Stimulated activated CD8-positive, alpha-beta memory T cell treated with anti-CD3 and anti-CD28 coated beads, Interleukin-4, amount 100 ng/mL, for 1 hour (primary cell): ENCODE measurements at places on chromosomes 11 and 22.

DNA sequence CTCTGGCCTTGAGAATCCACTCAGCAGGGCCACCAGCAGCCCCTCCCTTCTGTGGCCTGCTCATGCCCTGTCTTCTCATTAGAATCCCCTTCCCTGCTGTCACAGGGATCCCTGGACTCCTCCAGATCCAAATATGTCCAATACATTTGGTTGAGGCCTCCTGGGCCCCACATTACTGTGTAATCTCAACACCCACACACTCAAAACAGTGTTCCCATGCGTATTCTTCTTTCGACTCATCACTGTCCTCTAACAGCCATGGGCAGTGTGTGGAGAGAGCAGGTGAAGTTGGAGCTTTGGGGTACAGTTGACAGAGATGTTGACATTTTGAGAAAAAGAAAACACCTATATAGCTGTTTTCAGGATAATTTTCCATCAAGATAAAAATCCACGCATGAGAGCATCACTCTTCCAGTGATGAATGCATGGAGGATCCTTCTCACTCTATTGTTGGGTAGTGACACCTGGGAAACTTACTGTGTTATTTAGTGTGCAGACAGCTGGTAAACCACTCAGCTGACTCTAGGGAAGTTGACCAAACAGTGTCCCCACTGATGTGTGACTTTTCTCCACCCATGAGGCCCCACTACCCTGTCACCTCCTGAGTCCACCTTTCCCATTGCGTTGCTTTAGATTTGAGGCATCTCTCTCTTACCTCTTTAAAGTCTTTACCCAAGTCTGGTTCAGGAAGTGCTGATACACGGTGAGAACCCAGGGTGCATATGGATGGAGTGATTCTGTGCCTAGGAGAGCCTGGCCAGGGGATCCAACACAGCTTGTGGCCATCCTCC lies 28.7 kb upstream of the VPREB1 start:
- no peak for DNase-seq

DNA sequence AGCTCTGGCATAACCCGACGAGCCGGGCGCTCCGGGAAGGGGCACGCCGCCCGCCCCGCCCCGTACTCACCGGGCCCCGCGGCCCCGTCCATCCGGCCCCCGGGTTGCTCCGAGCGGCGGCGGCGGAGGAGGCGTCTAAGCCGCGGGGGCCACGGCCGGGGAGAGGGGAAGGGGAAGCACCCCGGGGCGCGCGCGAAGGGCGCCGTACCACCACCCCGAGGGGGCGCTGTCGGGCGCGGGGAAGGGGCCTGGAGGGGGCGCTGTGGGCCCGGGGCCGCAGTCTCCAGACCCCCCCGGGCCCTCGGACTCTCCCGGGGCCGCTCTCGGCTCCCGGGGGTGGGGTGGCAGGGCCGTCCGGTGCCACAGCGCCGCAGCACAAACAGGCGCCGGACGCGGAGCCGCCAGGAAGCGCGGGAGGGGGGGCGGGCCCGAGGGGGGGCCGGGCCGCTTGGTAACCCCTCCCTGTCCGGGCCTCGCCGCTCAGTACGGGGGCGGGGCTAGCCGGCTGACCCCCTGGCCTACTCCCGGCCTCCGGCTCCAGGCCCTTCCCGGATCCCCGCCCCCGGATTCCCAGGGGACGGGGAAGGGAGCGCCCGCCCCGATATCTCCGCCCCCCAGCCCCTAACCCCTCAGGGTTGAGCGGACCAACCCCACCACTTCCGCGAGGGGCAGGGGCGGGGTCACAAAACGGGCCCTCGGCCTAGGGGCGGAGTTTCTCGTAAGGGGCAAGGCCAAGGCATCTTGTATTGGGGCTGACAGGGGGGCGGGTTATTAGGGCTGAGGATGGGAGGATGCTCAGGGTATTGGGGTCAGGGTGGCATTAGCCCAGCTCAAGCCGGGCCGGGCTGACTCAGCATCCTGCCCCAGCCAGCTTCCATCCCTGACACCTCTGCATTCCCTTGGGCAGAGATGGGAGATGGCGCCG lies at the start of the genes EML3 and ROM1:
Gene EML3 (minus strand): TSS at position 410 of the 925 bp plus-strand sequence. CDS start 318 bp downstream, at position 92.
Gene ROM1 (plus strand): TSS at position 892 of the 925 bp plus-strand sequence. CDS start 25 bp downstream, at position 917.
- DNase-seq, result peak; percentile 77

DNA sequence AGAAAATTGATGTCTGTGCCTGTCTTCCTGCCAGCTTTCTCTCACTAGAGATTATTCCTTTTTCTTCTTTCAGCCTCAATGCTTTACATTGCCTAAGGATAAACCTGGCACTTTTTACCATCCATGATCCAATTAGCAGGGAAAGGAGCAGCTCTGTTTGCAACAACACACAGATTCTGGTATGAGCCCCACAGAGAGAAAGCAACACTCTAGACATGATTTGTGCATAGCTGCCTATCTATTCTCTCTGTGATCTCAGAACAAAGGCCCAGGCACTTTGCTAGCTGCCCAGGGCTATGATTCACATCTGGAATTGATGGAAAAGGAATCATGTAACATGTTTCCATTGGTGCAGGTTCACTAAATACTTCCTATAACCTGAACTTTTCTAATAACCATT lies 685.0 kb downstream of the ETS1 start:
- no peak for DNase-seq

DNA sequence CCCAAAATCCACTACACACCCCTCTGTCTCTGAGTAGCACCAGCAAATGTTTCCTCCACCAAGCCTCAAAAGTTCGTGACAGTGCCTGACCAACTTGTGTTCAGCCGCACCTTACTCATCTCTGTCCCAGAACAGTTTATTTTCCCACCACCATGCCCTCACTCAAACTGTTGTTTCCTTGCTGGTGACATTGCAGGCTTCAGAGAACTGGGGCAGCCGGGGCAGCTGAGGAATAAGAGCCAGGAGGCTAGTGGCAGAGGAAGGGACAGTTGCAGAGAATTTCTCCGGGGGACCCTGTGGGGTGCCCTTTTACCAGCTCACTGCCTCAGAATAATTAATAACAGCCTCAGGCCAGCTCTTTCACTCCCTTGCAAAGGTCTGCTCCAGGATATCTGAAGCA lies 709 bp upstream of the KCNE3 start:
- DNase-seq, result no peak

- no peak for DNase-seq
These were observed 528.0 kb downstream of the SOX6 start for GRCh38 chr11:15828215-15828853.

DNA sequence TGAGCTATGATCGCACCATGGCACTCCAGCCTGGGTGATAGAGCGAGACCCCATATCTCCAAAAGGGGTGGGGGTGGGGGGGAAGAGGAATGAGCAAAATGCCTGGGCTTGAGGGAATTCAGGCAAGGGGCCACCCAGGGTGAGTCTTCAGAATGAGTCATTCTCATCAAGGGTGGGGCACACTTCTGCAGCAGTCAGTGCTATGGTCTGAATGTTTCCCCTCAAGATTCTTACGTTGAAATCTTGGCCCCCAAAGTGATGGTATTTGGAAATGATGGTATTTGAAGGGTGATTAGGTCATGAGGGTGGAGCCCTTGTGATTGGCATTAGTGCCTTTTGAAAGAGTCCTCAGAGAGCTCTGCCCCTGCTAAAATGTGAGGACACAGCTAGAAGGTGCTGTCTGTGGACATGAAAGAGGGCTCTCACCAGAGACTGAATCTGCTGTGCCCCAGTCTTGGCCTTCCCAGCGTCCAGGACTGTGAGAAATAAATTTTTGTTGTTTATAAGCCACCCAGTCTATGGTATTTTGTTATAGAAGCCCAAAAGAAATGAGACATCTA lies 86.4 kb upstream of the THY1 start:
- DNase-seq, result no peak

GRCh38 chr22:48760481-48761390 lies 1066.9 kb downstream of the BRD1 start:
- no peak for DNase-seq

DNA sequence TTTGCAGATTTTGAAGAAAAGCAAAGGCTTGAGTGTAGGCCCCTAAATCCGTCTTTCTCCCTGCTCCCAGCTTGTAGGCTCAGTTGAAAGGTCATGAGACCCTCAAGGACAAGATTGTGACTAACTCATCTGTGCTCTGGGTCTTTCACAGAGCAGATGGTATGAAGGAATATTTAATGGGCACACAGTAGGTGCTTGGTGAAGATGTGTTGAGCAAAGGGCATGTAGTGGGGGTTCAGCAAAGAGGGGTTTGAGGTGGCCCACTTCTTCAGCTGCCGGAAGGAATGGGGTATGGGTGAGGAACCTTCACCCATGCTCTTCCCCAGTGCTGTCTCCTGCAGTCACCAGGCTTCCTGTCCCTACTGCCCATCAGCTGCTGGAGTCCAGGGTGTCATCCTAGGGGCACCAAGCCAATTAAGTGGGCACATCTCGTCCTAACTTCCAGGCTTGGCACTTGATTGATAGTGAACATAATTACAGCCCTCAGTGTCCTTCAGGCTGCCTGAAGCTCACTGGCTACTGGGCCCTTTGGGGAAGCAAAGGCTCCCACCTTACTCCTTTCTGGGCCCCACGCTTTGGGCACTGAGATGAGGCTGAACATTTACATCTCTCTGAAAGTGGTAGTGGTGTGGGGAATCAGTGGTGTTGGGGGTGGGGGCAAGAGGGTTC lies 15.0 kb downstream of the DGAT2 start:
- DNase-seq, result no peak

GRCh38 chr11:96061730-96062129 lies 137.8 kb upstream of the MTMR2 start:
- DNase-seq, result no peak

DNA sequence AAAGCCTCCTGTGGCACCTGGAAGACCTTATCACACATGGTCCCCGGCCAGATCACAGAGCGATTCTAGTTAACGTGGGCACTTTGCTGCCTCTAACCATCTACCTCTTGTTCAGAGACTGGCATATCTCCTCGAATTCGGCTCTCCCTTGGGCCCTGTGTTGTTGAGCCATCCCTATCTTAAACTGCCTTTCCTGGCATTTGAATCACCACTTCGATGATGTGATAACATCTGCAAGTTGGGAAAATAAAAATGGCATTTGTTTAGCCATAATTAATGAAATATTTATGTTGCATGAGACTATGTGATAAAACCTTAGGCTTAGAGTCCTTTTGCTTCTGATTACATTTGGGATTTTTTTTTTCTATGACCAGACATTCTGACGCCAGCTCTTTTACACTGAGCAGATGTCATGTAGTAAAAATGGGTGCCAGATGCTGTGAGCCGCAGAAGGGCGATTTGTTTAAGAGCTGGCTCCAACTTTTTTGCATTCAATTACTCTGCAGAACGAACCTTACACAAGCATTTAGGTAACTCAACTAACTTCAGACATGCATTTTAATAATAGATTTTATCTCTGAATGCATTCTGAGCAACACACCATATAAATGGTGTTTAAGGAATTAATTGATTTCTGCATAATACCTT lies 58.5 kb upstream of the PARVA start:
- DNase-seq, result no peak

DNA sequence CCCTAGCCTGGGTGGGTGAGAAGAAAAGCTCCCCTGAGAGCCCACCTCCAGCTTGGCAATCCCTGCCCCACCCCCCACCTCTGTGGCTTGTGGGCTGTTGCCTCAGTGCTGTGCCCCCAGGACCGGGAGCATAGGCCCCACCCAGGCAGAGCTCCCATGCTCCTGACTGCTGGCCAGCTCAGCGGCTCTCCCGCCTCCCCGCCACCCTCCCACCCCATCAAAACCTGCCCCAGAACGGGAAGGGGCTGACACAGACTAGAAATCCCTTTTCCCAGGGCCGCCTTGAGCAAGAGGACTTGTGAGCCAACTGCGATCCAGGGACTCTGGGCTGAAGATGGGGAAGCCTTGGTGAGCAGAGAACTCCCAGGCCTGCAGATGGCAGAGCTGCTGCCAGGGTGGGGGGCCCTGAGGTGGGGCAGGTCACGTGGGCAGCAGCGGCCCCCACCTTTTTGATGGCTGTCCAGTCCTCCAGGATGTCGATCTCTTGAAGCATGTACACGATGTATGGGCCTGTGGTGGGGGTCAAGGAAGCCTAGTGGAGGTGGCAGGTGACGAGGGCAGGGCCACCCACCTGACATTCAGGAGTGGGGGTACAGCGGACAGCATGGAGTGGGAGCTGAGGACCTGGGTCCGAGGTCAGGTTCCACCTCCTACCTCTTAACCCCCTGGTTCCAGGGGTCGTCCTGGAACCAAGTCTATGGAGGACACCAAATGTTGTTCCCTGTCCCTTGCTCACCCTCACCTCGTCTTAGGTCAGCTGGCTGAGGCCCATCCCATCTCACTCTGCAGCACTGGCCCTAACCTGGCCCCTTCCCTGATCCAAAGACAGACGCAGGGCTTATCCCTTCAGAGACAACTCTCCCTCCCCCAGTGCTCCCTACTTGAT lies 2.3 kb upstream of the RIN1 start:
- DNase-seq, result no peak

DNA sequence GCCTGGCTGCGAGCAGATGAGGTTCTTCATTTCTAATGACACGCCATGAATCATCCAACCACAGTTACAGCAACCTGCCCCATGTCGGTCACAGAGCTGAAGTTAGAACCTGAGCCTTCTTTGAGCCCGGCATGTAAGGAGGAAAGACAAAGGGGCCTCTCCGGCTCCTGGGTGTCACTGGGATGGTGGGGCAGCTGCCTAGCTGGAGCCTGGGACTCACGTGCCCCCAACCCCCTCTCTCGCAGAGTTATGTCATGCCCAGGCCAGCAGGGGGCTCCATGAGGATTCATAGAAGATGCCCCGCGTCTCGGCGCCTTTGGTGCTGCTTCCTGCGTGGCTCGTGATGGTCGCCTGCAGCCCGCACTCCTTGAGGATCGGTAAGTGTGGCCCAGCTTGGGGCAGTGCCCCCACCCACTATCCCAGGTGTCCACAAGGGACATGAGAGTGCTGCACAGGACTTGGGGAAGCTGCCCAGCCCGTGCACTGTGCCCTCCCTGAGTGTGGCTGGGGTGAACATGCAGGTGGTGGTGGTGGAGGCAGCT lies 148.5 kb downstream of the GRIK4 start:
- DNase-seq, result no peak

DNA sequence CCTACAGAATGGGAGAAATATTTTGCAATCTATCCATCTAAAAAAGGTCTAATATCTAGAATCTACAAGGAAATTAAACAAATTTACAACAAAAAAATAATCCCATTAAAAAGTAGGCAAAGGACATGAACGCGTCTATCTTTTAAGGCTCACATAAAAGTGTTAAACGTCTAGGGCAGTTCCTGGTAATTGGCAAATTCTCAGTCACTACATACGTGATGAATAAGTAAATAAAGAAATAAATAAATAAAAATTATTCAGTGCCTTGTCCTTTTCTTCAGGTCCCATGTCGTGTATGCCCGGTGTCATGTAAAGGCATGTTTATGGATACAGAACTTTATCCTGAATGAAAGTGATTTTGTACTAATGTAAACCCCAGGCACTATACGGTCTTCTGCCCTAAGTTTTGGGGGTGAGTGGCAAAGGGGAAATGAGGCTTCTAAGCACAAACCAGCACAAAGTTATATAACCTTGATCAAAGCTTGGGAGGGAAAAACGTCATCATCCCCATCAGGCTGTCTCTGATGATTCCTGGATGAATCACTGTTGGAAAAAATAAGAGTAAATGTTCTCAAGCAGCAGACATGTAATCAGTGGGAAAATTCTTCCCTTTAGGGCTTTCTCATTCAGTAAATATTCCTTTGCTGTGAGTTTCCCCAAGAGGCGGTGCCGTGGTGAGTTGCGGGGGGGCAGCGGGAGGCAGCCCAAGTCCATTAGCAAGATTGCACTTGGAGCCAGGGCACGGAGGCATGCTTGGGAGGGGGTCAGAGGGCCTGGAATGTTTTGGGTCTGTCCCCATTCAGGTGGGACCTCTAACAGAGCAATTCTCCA lies 30.4 kb upstream of the MICAL2 start:
- DNase-seq, result no peak

GRCh38 chr11:120717623-120718022 lies 206.1 kb downstream of the GRIK4 start:
- no peak for DNase-seq
